ENCODE measurements at places on chromosomes 11 and 22.
A peak's percentile ranks its signal among the peaks of the same experiment; 100 is the strongest.

GRCh38 chr11:100832829-100833228, 145.7 kb downstream of the ARHGAP42 start:
- DNase-seq: no peak

DNA sequence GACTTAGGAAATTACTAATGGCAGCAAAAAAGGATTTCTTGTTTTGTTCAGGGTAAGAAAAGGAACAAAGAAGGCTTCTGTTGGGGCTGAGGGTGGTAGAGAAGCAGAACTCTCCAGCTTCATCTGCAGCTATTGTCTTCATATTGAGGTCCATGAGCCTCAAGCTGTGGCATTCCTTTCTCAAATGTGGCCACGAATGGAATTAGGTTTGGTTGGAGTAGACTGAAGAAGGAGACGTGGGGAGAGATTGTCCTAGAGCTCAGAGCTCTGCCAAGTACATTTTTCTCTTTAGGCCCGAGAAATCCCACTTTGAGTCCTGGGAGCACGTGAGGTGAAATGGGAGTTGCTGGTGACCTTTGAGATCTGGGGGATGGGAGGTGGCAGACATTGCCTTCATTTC, 25.8 kb upstream of the MYOD1 start:
- DNase-seq: no peak

GRCh38 chr11:79209540-79210266, 231.1 kb downstream of the TENM4 start:
- no peak for DNase-seq

- DNase-seq: no peak
Measured at GRCh38 chr22:31278626-31279326, 13.5 kb downstream of the PIK3IP1 start.

DNA sequence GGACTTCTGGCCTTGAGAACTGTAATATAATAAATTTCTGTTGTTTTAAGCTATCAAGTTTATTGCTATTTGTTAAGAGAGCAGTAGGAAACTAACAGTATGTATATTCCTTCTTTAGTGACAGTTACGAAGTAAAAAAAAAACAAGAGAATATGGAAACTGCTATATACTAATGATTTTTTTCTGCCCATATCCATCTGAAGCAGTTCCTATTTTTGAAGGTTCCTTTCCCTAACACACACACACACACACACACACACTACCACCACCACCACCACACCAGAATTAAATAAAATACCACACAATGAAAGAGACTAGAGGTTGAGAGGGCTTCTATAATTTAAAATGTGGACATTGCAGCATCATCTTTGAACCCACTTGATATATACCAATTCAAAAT, 44.4 kb upstream of the CARD18 start:
- DNase-seq: no peak

DNA sequence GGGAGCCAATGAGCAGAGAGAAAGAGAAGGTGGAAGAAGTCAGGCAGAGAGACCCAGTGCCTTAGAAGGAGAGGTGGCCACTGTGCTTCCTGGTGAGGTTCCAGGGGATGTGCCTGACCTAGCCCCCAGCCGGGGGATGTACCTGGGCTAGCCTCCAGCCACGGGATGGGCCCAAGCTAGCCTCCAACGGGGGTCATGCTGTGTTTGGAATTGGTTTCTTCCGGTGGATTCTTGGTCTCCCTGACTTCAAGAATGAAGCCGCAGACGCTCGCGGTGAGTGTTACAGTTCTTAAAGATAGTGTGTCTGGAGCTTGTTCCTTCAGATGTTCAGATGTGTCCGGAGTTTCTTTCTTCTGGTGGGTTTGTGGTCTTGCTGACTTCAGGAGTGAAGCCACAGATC, 6.9 kb upstream of the SMIM38 start:
- peak; percentile 80 for DNase-seq

Data from GDM1 (cell line).